ENCODE measurements at places on chromosomes 12 and 14.

GRCh38 chr12:30546121-30546520 lies 149.5 kb downstream of the IPO8 start:
- DNase-seq, result no peak

GRCh38 chr14:85688006-85688405 lies 158.1 kb downstream of the FLRT2 start:
- no peak for DNase-seq

- peak; percentile 20 for DNase-seq
Measured at GRCh38 chr12:56087220-56087619, 7.3 kb downstream of the ERBB3 start.

DNA sequence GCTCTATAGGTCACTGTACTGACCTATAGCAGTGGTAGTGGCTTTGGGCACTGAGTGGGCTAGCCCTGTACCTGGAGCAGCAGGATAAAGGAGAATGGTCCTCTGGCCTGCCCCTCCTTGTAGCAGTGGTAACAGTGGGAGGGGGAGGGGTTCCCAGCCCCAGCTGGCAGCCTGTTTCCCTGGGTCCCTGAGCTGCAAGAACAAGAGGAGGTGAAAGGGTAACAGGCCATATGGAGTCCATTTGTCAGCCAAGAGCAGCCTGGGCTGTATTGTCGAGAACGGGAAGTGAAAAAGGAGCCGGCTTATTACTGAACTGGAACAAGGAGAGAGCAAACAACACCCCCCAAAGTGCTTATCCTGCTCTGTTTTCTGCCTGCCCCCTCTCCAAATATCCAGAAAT lies 73.8 kb upstream of the SRSF5 start:
- DNase-seq, result no peak

- no peak for DNase-seq
Measured at GRCh38 chr12:66638666-66639065, 40.2 kb downstream of the GRIP1 start.

GRCh38 chr12:34349673-34349961 lies 327.3 kb downstream of the ALG10 start:
- DNase-seq, result no peak

DNA sequence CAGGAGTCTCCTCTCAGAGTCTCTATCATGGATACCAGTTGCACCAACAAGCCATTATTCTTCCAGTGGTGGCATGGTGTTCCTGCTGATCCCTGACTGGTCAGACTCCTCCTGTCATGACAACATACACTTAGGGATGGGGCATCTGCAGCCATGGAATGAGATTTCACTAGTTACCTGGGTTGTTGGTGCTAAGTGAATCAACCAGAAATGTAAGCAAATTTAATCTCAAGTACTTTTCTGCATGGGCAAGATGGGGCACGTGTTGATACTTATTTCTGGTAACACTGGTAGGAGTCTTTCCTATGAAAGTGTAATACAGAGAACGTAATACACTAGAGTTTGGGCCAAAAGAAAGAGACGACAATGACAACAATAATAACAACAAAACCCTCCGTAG lies 211.5 kb upstream of the FOXN3 start:
- DNase-seq, result peak; percentile 64

- no peak for DNase-seq
Measured at GRCh38 chr14:99268810-99269707, 2.9 kb downstream of the BCL11B start.

DNA sequence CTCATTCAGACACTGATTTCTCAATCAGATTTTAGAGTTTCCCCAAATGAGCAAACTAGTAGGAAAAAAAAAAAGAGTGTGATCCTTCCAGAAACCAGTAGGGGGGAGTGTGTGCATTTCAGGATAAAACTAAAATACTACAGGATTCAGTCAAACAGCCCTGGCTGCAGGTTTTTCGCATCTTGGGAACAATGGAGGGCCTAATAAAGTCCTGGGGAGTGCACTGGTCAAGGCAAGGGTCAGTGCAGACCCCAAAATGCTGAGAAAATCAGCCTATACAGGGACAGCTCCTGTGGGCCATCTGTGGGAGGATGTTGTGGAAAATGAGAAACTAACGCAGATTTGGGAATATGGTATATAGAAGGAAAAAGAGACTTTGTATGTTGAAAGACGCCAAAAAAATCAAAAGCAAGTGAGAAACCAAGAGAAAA lies 22.2 kb upstream of the ABCD4 start:
- no peak for DNase-seq

GRCh38 chr14:99918781-99919180 lies 125.6 kb downstream of the EML1 start:
- DNase-seq, result no peak

DNA sequence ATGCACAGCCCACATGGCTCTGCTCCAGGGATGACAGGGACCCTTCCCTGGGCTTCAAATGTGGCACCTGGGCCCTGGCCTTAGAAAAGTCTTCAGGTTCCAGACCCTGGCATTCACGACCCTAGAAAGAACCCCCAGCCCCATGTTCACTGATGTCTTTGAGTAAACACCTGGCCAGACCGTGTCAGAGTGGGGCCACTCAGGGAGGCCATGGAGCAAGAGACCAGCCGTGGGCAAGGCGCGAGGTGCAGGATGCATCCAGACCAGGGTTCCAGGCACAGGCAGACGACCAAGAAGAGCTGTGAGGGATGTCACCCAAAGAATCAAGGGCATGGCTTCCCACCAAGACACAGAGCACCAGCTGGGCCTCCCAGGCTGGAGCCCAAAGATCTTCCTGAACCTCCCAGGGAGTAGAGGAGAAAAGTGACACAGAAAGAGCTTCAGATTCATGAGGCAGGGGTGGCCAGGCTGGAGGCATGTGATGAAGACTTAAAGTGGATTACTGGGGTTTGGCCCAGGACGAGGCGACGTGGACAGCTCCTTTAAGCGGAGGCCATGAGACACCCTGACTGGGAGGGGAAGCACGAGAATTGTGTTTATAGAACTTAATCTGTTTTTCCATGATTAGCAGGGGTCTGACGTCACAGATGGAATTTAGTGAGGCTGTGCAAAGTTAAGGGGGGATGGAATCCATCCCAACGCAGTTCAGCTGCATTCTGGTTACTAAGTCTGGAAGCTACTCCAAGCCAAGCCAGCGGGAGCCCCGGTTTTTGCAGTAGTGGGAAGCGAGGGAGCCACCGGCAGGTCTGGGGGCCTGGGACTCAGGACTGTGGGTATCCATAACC lies 61.6 kb downstream of the ARL6IP4 start:
- DNase-seq, result no peak

- DNase-seq, result no peak
Measured at GRCh38 chr12:2380946-2381345, 328.2 kb downstream of the CACNA1C start.

DNA sequence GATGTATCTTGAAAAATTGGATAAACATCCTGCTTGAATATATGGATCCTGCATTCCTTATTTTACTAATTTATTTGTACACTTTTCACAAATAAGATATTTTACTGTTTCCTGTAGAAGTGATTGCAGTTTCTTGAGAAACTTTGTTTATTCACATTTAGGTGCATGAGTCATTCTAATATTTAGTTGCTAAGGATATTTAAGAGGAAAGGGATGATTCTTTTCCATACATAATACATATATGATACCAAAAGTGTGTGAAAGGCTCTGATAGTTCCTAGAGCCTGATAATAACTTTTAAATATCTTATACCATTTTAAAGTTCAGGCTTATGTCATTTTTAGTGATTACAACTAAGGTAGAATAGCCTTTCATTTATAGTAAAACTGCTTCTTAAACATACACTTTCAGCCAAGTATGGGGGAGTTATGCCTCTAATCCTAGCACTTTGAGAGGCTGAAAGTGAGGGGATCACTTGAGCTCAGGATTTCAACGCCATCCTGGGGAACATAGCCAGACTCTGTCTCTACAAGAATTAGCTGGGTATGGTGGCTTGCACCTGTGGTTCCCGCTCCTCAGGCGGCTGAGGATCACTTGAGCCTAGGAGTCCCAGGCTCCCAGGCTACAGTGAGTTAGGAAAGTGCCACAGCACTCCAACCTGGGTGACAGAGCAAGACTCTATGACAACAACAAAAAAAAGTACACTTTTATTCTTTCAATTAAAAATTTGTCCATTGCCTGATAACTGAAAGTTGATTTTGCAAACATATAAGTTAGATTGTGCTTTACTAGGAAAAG lies 262.6 kb upstream of the LRIG3 start:
- DNase-seq, result no peak

DNA sequence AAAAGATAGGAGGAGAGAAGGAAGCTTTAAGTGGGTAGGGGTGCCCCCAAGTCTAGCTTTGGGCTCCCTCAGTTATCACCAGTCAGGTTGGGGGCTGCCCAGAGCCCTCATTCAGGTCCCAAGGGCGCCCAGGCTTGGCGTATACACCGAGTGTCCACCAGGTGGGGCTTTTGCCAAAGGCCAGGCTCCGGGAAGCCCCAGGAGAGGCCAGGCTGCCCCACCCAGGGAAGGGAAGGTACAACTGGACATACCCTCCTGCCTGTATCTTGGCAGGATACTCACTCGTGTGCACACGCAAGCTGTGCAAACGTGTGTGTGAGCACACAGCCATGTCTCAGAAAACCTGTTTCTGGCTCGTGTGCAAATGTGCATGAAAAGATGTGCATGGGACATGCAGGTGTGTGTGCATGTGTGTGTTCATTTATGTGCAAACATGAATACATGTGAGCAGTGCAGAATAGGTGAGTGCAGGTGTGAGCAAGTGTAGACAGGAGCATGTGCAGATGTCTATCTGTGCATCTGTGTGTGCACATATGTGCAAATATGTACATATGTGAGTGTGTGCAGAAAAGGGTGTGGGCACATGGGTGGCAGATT lies 103.9 kb upstream of the MYL2 start:
- no peak for DNase-seq

DNA sequence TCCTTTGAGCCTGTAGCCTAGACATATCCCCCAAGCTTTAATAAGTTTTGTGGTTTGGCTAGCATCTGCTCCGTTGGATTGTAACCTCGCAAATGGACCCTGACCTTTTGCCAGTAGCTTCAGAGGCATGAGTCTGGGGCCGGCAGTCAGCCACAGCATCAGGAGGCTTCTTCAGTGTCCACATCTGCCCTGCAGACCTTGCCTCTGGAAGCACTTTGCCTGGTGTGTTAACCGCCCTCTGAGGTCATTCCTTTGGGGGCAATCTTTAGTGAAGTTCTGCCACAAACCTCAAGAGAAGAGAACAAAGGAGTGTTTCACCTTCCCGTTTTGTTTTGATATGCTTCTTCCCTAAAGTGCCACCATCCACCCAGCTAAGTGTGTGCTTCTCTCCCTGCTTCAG lies 71.4 kb downstream of the GNS start:
- no peak for DNase-seq

GRCh38 chr14:53458368-53458814 lies 305.3 kb upstream of the DDHD1 start:
- DNase-seq, result no peak

- no peak for DNase-seq
Measured at GRCh38 chr12:107296681-107297089, 203.3 kb upstream of the CRY1 start.

GRCh38 chr14:43019826-43020225 lies 1413.2 kb downstream of the LRFN5 start:
- no peak for DNase-seq

DNA sequence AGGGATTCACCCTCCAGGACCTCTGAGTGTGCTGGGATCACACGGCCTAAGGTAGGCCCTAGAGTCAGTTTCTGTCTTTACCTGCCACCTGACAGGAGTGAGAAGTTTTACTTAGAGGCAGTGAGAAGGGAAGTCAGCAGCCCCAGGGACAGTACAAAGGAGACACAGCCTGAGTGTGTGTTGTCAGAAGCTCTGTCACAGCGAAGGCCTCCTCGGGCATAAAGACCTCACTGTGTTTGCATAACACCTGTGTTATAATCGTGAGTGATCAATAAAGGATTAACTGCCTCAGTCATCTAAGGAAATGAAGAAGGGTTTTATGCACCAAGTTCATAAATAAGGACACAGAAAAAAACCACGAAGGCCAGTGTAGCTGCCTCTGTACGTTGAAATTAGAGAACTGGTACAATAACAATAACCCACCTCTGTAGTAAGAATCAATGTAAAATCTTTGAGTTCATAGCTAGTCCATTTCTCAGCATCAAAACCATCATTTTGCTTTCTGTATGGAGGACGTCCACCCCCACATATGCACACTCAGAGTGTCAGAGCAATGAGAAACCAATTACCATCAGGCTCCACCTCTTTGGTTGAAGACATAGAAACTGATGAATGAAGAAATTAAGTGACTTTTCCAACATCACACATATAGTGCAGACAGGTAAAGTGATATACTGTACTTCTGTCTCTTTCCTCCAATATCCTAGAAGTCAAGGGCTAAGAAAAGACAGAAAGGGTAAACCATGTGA lies 159.3 kb downstream of the DAD1 start:
- DNase-seq, result no peak

GRCh38 chr14:71403656-71404055 lies 496.4 kb downstream of the PCNX1 start:
- no peak for DNase-seq

DNA sequence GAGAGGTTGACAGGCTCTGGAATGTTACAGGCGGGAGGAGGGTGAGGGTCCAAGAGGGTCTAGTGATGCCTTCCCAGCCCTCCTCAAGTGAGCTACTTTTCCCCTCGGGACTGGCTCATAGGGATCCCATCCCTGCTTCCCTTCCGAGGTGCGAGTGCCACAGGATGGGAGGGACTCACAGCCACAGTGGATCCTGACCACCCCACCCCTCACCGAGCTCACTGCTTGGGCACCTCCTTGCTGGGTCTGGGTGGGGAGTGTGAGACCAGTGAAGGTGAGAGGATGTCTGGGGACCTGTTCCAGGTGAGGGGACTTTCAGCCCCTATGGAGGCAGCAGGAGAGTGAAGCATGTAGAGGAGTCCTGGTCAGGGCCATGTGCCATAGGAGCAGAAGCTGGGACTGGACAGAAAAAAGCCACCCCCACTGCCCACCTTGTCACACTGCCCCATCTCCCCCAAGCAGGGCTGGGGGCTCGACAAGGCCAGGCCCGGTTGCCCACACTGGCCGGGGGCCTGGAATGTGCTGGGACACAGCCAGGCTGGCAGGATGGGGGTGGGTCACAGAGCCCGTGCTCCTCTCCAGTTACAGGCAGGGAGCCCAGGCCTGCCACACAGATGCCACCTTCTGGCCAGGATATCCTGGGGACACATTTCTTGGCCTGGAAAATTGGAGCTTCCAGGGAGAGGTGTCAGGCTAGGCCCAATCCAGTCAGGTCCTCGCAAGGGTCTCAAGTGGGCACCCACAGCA lies 1.7 kb upstream of the TNS2 start:
- no peak for DNase-seq

DNA sequence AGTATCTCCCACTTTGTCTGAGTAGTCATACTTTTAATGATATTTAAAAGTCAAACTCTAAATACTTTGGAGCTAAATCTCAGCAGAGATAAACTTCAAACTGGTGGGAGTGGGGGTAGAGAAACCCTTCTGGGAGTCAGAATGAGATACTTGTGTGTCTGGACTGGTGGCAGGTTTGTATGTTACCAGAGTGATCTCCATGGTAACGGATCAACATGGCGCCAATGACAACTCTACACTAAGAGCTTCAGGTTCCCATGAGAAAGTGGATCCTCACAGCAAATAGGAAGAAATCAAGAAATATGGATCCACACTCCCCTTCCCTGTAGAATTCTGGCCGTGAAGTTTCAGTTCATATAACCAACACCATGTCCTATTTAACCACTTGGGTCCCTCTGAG lies 121.9 kb downstream of the ETV6 start:
- DNase-seq, result no peak

All from NCI-H187 (cell line).